ENCODE measurements at places on chromosomes 11 and 22. TPM values are rescaled to one million over a fixed set of nuclear protein-coding genes. Genes with fewer than 3 reads are reported as not detected.

DNA sequence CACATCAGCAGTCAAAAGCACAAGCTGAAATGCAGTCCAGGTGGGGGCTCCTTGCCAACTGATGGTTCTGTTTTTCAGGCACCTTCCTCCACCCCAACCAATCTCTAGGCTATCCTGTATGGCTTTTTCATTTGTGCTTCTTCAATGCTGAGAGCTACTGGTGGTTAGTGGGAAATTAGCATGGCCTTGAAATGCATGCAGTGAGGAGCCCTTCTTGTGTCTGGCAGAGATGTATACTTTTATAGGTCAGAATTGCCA lies 167.4 kb downstream of the NAV2 start:
- no peaks in the 10 kb centered on the region for H3K4me1 ChIP-seq
- no peak overlapping the region for H3K27ac ChIP-seq
- no peak for DNase-seq
- no peaks in the 10 kb centered on the region for H3K36me3 ChIP-seq
- H3K27me3 ChIP-seq, result no peaks in the 10 kb centered on the region

GRCh38 chr11:115276799-115277198 lies 227.4 kb downstream of the CADM1 start:
- H3K36me3 ChIP-seq, result peaks cover 2% of the 10 kb centered on the region
- H3K27ac ChIP-seq, result no peak overlapping the region
- DNase-seq, result no peak
- no peak overlapping the region for H3K4me3 ChIP-seq

DNA sequence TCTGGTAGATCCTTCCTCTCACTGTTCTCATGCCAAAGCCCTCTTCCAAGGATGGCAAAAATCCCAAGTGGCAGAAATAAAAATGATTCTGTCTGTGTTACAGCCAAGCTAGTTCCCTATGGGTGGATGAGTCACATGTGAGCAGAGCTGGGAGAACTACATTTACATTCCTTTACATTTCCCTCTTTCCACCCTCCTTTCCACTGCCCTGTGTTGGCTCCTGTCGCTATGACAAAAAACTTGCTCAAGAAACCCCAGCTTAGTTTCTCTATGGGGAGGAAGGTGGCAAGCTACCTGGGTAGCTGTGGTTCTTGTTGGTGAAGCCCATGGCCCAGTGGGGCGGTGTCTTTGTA lies 10.2 kb upstream of the DDB2 start:
- H3K4me1 ChIP-seq, result peaks cover 7% of the 10 kb centered on the region
- H3K36me3 ChIP-seq, result no peaks in the 10 kb centered on the region
- H3K27ac ChIP-seq, result no peak overlapping the region
- no peak for DNase-seq
- no peak overlapping the region for H3K4me3 ChIP-seq

- H3K4me1 ChIP-seq, result peaks cover 6% of the 10 kb centered on the region
- H3K36me3 ChIP-seq, result peaks cover 3% of the 10 kb centered on the region
- H3K4me3 ChIP-seq, result no peak overlapping the region
- no peak overlapping the region for H3K27ac ChIP-seq
These were observed 145.2 kb downstream of the FCHSD2 start for GRCh38 chr11:72996959-72997358.

- DNase-seq, result no peak
- peaks cover 5% of the 10 kb centered on the region for H3K36me3 ChIP-seq
- no peak overlapping the region for H3K27ac ChIP-seq
- H3K4me3 ChIP-seq, result no peak overlapping the region
- H3K4me1 ChIP-seq, result peaks cover 3% of the 10 kb centered on the region
- H3K27me3 ChIP-seq, result peaks cover 18% of the 10 kb centered on the region
These were observed 19.7 kb downstream of the EPS8L2 start for GRCh38 chr11:725624-726202.

CRYBA4 gene
- total RNA-seq, result not detected

TBX1 gene
- 0.34 TPM for total RNA-seq

OR9G4 gene
- total RNA-seq, result not detected
